ENCODE measurements at places on chromosomes 2 and 18.
A peak's percentile ranks its signal among the peaks of the same experiment; 100 is the strongest.

DNA sequence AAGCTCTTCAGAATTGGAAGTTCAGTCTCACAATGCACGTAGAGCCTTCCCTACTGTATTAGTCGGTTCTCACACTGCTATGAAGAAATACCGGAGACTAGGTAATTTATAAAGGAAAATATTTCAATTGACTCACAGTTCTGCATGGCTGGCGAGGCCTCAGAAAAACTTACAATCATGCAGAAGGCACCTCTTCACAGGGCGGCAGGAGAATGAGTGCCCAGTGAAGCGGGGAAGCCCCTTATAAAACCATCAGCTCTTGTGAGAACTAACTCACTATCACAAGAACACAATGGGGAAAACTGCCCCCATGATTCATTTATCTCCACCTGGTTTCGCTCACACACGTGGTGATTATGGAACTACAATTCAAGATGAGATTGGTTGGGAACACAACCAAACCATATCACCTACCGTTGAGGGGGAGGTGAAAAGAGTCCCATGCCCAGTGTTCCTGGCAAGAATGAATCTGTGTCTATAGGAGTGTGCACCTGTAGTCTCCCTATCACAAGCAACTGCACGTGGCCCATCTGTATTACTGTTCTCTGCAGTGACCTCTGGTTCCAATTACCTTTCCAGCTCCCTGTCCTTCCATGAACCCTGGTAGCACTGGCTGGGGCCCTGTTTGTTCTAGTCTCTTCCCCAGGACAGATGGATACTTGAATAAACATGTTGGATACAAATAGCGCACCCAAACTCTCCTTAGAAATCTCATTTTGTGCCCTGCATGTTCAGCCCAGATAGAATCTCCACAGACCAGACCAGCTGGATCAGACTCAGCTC is 44.4 kb upstream of the ATL2 start:
- no peak for DNase-seq

- DNase-seq = no peak
These were observed 136.0 kb upstream of the SPOPL start for GRCh38 chr2:138365581-138365980.

DNA sequence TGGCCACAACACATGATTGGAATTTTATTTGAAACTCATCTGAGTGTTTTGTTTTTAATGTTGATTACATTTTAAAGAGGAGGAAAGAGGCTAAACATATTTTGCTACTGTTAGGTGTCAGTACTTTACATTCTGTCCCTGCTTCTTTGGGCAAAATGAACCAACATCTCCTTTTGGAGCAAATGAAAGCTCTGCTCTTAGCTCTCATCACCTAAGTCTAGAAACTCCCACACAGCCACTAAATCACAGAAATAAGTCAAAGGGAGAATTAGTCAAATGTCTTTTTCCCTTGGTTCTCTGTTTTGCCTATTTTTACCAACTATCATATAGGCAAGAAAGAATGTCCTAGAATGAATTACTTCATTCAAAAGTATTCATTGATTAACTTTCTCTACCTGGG is 666.8 kb downstream of the RNF144A start:
- DNase-seq = no peak

- DNase-seq = peak; percentile 68
These were observed 53.7 kb upstream of the ARL4C start for GRCh38 chr2:234550511-234551107.

DNA sequence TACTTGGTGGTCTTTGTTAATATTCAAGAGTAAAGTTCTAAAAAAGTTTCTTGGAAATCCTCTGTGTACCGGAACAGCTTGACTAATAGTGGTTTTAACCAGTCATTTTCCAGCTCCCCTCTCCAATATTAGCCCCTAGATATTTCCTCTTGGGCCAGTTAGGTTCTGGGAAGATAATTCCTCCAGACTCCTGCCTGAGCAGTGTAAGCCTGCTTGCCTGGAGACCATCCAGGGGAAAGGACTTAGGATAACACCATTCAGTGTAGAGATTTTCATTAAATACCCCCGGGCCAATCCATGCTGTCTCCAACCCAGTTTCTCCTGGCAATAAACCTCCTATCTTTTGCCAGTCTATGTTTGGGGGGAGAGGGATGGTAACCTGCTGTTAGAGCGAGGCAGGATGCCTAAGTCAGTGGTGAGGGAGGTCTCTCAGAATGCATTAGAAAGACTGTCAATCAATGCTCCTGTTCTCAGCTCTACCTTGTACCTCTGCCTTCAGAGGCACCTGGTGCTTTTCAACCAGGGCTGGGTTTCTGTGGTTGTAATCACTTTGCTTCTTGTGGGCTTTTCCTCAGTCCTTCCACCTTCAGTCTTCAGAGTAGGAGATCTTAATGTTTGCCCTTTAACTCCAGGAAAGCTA is 186.4 kb downstream of the RNF152 start:
- DNase-seq = no peak

DNA sequence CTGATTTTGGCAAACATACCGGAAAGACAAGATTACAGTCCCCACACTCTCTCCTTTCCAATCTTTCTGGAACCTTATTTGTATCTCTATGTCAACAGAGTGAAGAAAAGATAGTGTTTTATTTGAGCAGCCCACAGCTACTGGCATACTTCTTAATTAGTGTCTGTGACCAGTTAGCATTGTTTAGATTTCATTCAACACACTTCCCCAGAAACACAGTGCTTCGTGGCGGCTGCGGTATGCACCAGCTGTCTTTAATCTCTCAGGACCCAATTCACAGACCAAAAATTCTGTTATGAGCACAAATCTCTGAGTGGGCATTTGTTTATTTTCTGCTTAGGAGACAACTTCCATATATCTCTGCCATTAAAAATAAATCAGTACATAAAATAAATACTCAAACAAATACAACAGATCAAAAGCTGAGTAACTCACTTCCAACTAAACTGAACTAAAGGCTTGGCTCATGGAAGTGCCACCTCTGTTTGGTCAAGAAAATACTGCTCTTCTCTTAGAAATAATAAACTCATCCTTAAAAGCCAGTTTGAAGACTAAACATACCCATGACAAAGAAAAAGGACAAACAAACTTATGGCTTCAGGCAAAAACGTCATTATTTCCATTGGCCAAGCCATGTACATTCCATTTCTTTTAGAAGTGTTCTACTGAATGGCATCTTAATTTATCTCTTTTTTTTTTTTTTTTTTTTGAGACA is 392.4 kb downstream of the TXNL1 start:
- no peak for DNase-seq

DNA sequence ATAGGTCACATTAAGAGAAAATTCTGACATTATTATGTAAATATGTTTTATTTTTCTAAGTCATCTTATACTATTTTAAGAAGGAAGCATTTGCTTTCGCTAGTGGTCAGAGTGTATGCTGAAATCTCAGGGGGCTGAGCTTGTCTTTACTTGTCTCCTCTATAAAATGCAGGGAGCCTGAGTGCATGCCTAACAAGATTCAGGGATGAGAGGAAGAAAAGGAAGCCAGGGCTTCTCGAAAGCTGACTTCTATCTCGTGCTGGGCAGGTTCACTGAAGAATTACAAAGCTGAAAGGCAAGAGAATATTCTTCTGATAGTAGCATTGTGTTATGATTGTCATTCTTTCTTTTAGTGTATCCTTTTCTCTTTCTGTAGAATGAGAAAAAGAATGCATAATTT is 467.4 kb downstream of the SOX11 start:
- DNase-seq = no peak

GRCh38 chr18:78788161-78788560 is 191.5 kb upstream of the SALL3 start:
- DNase-seq = no peak

DNA sequence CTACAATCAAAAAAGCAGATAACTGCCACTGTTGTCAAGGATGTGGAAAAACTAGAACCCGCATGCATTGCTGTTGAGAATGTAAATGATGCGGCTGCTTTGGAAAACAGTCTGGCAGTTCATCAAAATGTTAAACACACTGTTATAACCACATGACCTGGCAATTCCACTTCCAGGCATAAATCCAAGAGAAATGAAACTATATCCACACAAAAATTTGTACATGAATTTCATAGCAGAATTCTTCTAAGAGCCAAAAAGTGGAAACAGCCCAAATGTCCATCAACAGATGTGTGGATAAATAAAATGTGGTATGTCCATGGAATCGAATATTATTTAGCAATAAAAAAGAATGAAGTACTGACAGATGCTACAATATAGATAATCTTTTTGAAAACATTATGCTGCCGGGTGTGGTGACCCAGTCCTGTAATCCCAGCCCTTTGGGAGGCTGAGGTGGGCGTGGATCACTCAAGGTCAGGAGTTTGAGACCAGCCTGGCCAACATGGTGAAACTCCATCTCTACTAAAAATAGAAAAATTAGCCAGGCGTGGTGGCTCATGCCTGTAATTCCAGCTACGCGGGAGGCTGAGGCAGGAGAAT is 32.0 kb downstream of the ERCC3 start:
- no peak for DNase-seq

DNA sequence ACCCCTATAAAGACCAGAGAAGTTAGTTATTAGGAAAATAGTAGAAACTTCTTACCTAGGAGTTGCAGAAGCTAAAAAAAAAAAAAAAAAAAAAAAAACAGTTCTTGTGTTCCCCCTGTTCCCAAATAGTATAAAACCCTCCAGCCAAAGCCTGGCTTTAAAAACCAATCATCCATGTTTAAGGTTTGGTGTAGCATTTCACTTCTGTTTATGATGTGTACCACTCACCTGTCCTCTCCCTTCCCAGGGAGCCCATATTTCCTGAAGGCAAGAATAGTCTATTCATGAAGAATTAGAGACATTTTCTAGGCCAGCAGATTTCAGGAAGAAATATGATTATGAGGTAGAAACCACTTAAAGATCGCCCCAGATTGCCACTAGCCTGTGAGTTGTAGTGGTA is 273.6 kb downstream of the SETBP1 start:
- no peak for DNase-seq

DNA sequence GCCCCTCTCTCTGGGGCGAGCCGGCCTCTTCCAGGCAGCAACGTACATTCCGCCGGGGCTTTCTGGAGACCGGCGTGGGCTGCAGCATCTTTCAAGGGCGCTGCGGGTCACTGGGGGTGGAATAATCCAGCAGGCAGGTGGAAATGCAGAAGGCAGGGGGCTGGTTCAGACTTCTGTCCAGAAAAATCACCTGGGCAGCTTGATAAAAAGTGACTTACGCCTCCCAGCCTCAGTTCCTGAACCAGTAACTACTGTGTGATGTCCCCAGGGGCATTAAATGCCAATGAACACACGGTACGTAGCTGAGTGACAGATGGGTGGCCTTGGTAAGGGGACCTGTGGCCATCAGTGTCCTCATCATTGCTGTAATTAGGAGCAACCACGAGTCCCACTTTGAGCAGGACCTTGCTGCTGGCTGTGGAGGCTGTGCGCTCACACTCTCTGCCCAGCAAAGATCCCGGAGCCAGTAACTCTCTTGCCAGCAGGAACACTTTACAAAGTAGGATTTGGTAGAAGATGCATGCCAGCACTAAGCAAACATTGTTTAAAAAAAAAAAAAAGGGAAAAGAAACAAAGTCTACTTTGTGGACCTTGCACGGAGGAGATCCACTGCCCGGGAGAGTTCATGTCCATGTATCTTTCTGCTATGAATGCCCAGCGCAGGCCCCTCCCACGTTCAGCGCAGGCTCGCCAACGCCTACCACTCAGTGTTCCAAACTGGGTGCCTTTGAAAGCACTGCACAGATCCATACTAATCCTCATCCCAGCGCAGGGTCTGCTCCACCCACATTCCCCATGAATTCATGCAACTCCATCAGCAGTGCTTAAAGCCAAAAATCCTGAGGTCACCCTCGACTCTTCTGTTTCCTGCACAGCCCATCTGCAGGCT is 177.3 kb downstream of the HDAC4 start:
- no peak for DNase-seq

- no peak for DNase-seq
These were observed 118.9 kb downstream of the RDH14 start for GRCh38 chr2:18441583-18441982.

DNA sequence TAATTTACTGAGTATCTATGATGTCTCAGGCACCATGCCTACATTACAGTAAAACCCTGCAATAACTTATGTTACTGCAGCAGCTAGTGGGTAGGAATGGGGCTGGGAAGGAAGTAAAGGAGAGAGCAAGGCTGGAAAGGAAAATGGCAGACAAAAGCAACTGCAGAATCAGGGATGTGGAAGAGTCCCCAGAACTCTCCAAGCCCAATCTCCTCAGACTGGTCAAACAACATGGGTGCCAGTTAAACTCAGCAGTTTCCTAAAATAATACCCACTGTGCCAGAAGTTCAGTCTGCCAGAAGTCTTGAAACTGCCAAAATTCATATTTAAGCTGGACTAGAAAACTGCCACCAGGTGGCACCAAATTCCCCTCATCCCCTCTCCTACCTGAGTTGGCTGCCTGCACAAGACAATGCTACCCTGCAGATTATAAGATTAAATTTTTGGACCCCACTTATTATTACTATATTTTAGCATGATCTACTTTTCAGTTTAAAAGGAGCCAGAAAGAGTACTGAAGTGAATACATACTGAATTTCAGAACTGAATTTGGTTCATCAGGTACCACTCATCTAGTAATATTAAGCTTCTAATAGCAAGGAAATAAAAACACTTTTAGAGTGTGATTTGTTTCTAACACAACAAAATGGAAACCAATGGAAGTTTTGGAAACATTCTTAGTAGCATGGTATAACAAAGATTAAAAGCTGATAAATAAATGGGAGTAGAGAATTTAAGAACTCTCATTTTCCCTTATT is 86.8 kb upstream of the DNER start:
- DNase-seq = peak; percentile 73

All from CD4-positive, alpha-beta T cell treated with Interferon alpha-2 for 1 hour (primary cell).